Activated CD4-positive, alpha-beta memory T cell treated with anti-CD3 and anti-CD28 coated beads for 36 hours (primary cell): ENCODE measurements at places on chromosomes 2 and 18.

GRCh38 chr2:45821558-45822271 lies 170.2 kb downstream of the PRKCE start:
- no peak overlapping the region for H3K27ac ChIP-seq
- H3K36me3 ChIP-seq, result no peaks in the 10 kb centered on the region
- no peak for DNase-seq
- H3K27me3 ChIP-seq, result no peaks in the 10 kb centered on the region
- peaks cover 2% of the 10 kb centered on the region for H3K4me1 ChIP-seq

- no peak overlapping the region for H3K4me3 ChIP-seq
- H3K27ac ChIP-seq, result no peak overlapping the region
- H3K36me3 ChIP-seq, result no peaks in the 10 kb centered on the region
- no peaks in the 10 kb centered on the region for H3K27me3 ChIP-seq
- no peaks in the 10 kb centered on the region for H3K4me1 ChIP-seq
Observed at GRCh38 chr2:34578641-34579040, 979.5 kb upstream of the FAM98A start.

GRCh38 chr2:110873056-110873502 lies 140.7 kb downstream of the ACOXL start:
- H3K27me3 ChIP-seq, result peaks cover 44% of the 10 kb centered on the region
- no peak for DNase-seq
- no peak overlapping the region for H3K27ac ChIP-seq
- no peak overlapping the region for H3K4me3 ChIP-seq

DNA sequence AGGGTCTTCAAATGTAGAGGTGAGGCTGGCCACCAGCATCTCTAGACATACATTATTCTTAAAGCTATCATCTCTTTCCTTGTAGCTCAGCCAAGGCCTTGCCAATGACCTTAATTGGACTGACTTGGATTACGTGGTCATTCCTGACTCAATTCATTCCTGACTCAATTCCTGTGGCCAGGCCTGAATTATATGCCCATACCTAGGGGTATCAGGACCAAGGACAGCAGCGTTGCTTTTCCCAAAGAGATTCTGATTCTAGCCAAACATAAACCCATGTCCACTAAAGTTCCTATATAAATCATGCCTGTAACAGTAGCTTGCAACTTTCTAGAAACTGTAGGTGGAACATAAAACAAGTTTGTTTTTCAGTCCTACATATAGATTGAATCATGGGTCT lies 231.7 kb downstream of the ARL6IP6 start:
- DNase-seq, result no peak
- no peaks in the 10 kb centered on the region for H3K4me1 ChIP-seq
- no peaks in the 10 kb centered on the region for H3K36me3 ChIP-seq
- H3K27ac ChIP-seq, result no peak overlapping the region
- H3K27me3 ChIP-seq, result no peaks in the 10 kb centered on the region
